Glomerular endothelial cell (primary cell): ENCODE measurements at places on chromosomes 5 and 9. TPM values are rescaled to one million over a fixed set of nuclear protein-coding genes. Genes with fewer than 3 reads are reported as not detected.

DNA sequence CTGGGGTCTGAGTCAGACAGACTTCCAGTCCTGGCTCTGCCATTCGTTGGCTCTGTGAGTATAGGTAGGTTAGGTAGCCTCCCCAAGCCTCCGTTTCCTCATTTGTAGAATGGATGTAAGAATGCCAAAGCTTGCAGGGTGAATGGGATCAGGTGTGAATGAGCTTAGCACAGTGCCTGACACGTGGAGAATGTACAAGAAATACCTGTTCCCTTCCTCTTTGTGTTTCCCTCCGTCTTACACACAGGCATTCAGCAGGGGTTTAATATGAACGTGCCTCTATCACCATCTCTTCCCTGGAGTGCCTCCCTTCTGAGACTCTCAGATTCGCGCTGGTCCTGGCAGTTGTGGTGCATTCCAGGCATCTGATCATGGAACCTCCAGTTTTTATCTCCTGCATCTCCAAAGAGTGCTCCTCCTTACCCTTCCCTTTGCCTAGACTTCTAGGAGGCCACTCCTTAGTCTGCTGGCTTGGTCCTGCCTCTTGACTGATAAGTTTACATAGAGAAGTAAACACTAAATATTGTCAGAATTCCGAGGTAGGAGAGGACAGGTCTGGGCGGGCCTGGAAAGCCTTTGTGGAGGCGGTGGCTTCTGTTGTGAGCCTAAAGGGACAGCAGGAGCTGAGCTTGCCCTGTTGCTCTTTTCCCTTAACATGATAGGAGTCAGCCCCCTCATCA is 199.4 kb downstream of the AOPEP start:
- no peak for DNase-seq

DNA sequence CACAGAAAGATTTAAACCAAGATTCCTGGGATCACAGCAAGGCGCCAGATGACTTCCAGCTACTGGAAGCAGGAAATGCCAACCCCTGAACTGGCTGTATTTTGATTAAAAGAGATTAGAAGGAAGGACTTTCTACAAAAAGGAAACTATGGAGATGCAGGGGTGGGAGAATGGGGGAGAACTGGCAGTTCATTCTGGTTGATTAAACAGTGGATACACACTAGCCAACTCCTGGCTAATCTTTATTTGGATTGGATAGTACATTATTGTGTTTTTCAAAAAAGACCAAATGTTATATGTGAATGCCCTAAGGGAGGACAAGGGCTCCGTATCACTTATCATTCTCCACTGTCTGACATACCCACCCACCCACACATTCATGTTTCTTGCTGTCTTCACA is 93.2 kb downstream of the CDO1 start:
- no peak for DNase-seq

DNA sequence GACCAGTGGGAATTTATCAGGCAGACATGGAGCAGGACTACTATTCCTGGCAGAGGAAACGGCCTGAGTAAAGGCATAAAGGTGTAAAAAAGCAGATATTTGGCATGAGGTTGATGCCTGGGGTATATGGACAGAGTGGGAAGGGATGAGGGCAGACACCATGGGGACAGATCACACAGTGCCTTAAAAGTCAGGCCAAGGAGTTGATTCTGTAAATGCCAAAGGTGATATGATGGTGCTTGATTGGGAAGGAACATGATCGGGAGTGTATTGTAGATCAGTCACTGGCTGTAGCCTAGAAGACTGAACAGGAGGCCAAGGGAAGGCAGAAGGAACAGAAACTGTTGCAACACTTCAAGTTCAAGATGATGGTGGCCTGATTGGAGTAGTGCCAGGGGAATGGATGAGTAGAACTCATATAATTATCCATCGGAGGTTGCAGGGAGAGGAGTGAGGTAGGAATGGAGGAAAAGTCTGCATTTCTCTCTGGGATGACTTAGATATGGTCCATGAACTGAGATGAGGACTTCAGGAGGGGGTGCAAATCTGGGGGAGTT is 594.3 kb upstream of the KLF4 start:
- DNase-seq = no peak

- DNase-seq = no peak
Measured at GRCh38 chr5:146076455-146076854, 28.9 kb downstream of the PLAC8L1 start.

DNA sequence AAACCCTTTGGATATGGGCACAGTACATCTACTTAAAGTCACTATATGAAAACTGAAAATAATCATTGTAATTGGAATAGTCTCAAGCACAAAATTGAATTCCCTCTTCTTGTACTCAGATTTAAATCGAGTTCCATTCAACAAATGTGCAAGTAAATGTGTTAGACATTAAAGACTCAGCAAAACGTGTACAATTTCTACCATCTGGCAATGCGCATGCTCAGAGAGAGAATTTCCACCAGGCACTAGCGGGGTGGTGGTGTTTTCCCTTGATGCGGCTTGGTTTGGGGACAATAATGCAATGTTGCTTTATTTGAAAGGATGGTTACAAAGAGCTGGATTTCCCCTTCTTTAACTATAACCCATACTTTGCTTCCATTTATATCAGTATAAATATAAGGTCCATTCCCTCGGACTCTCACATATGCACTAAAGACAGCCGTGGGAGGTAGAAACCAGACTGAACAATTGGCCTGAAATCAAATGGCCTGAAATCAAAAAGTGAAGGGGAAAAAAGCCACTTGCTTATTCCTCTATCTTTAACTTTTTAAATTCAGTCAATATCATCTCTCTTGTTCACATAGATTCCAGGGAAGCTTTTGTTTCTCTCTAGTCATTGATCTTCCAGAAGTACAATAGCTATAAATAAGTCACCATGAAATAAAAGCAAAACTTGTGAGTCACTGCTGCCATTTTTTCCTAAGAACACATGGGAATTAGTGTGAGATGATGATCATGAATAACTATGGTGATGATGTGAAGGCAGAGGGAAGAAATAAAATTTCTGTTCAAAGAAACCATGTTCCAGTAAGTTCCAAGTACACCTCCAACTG is 59.2 kb downstream of the ADAMTS12 start:
- no peak for DNase-seq

DNA sequence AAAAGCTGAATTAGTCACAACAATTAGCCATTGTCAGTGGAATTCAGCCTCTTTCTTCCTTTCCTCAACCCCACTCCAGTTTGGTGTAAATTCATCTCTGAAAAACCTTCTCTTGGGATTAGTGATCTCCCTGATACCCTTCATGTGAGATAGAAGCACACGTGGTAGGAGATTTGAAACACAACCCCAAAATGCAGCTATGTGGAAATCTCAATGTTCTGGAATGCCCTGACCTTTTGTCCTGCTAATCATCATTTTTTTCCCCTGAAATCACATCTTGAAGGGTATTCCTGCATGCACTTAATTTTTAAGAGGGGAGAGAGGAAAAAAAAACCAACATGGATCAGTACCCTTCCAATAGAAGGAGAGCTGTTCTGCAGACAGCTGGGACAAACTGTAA is 612.6 kb downstream of the EBF1 start:
- DNase-seq = no peak

DNA sequence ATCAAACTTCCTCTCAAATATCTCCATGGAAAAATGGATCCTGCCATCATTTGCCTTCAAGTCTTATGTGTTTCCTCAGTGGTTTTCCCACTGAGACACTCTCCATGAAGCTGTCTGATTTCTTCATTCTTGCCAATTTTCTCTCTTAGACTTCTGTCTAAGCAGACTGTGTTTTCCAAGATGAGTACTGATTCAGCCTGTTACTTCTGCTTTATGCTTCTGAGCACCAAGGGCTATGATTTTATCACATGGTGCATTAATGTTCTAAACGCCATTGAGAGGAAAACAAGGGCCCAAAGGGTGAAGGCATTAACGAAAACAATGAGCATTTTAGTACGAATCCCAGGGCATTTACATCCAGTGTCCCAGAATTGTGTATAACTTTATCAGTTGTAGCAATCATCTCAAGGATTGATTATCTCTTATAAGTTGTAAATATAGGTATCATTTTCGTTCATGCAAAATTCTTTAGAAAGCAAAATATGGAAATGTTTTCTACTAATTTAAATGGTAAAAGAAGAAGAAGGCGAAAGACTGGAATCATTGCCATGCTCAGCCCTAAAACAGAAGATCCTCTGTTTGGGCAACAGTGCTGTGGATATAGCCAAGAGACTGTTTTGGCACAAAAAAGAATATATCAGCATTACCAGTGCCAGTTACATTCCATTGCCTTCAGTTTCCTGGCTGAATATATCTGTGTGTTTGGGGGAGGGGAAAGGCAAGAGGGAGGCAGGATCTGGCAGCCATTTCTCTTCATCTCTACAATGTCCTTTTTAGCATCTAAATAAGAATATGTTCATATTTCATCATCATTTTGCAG is 537.6 kb downstream of the ANXA1 start:
- DNase-seq = no peak

Gene HMGXB3
- 37.2 and 57.3 TPM in 2 replicates for total RNA-seq

Gene SLC6A7
- total RNA-seq = not detected in 2 replicates

Gene ARID3C
- total RNA-seq = 0.29 TPM in 1 of 2 replicates, not detected in the other

Gene PFN3
- total RNA-seq = not detected in 2 replicates

Gene RUSC2
- 32.9 and 42.5 TPM in 2 replicates for total RNA-seq
